K562 (cell line): ENCODE measurements at places on chromosomes 4 and X. TPM values are rescaled to one million over a fixed set of nuclear protein-coding genes. Genes with fewer than 3 reads are reported as not detected.

Gene CPZ
- 1.5 and 1.6 TPM in 2 replicates for total RNA-seq

Gene GUCY1B1
- total RNA-seq = 0.11 TPM in 1 of 2 replicates, not detected in the other

Gene DGAT2L6
- not detected in 2 replicates for total RNA-seq

Gene FAM149A
- total RNA-seq = not detected in 2 replicates

- H3K36me3 ChIP-seq = no peaks in the 10 kb centered on the region
- H3K4me3 ChIP-seq = no peak overlapping the region
- DNase-seq = no peak
- no peaks in the 10 kb centered on the region for H3K27me3 ChIP-seq
- H3K4me1 ChIP-seq = no peaks in the 10 kb centered on the region
- H3K27ac ChIP-seq = no peak overlapping the region
Observed at GRCh38 chr4:175708739-175709138, 103.3 kb downstream of the GPM6A start.

DNA sequence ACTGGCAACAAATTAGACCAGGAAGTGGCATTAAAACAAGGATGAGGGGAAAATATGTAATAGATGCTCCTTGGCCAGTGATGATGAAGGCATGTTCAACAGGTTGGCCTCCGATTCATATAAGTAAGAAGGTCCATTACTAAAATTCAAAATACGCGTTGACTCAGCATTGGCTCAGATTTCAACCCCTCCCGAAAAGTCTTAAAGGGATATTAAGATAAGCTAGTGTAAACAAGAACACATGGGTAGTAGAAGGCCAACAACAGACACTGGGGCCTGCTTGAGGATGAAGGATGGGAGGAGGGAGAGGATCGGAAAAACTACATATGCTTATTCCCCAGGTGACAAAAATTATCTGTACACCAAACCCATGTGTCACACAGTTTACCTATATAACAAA, 19.1 kb upstream of the LAP3 start:
- H3K4me3 ChIP-seq = no peak overlapping the region
- no peak overlapping the region for H3K27ac ChIP-seq
- peaks cover 35% of the 10 kb centered on the region for H3K27me3 ChIP-seq
- H3K4me1 ChIP-seq = peaks cover 2% of the 10 kb centered on the region; the same call in 1 of the 3 replicates
- no peak for DNase-seq

GRCh38 chr4:26402458-26402857, 81.6 kb downstream of the RBPJ start:
- DNase-seq = no peak
- H3K36me3 ChIP-seq = peaks cover 11% of the 10 kb centered on the region
- no peak overlapping the region for H3K27ac ChIP-seq
- no peaks in the 10 kb centered on the region for H3K27me3 ChIP-seq

DNA sequence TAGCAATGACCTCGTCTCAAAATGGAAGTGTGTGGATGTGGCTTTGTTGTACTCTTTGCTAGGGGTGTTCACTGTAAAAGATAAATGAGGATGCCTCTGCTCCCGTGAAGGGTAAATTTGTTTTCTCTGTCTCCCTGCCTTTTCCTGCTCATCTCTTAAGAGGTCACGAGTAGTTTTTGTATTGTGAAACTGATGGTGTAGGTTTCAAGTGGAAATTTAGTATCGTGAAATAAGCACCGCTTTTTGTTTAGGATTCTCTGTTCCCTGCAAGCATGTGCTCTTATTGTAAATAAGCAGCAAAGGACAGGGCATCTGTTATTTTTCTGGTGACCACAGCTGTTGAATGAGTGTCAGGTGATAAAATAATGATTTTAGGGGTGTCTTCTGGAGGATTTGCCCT, 104.6 kb downstream of the PHEX start:
- no peaks in the 10 kb centered on the region for H3K27me3 ChIP-seq
- no peaks in the 10 kb centered on the region for H3K4me1 ChIP-seq
- H3K36me3 ChIP-seq = no peaks in the 10 kb centered on the region
- no peak overlapping the region for H3K4me3 ChIP-seq
- H3K27ac ChIP-seq = no peak overlapping the region

- H3K27ac ChIP-seq = no peak overlapping the region
- H3K4me3 ChIP-seq = no peak overlapping the region
- DNase-seq = no peak
- H3K4me1 ChIP-seq = no peaks in the 10 kb centered on the region; the same call in 2 of the 3 replicates
- H3K27me3 ChIP-seq = no peaks in the 10 kb centered on the region
- no peaks in the 10 kb centered on the region for H3K36me3 ChIP-seq
Observed at GRCh38 chr4:143282211-143282707, 54.4 kb upstream of the GAB1 start.

GRCh38 chrX:137172317-137172948, 138.6 kb upstream of the GPR101 start:
- DNase-seq = no peak
- H3K4me3 ChIP-seq = no peak overlapping the region
- H3K4me1 ChIP-seq = no peaks in the 10 kb centered on the region
- no peak overlapping the region for H3K27ac ChIP-seq

DNA sequence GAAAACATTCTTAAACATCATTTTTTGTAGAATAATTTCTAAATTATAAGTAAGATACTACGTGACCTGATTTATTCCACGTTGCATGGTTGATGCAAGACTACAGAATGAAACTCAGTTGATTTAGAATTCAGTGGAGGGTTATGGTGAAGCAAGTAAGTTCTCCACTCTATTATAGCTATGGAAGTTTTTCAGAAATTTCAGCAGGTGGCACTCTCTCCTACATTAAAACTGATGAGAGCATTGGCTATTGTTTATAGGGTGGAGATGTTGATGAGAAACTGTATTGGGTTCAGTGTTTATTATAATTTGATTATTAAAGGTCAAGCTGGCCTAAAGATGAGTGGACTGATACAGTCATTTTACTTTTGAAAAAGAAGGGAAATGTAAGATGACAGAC, 88.0 kb downstream of the FNIP2 start:
- H3K36me3 ChIP-seq = peaks cover 15% of the 10 kb centered on the region; the same call in 2 of the 3 replicates
- no peaks in the 10 kb centered on the region for H3K4me1 ChIP-seq
- H3K27ac ChIP-seq = no peak overlapping the region
- H3K4me3 ChIP-seq = no peak overlapping the region

- no peak overlapping the region for H3K4me3 ChIP-seq
- no peak overlapping the region for H3K27ac ChIP-seq
- no peaks in the 10 kb centered on the region for H3K27me3 ChIP-seq
- DNase-seq = no peak
- H3K36me3 ChIP-seq = peaks cover 61% of the 10 kb centered on the region; the same call in 2 of the 3 replicates
- H3K4me1 ChIP-seq = peaks cover 15% of the 10 kb centered on the region
Observed at GRCh38 chrX:312621-313331, 5.8 kb downstream of the GTPBP6 start.

DNA sequence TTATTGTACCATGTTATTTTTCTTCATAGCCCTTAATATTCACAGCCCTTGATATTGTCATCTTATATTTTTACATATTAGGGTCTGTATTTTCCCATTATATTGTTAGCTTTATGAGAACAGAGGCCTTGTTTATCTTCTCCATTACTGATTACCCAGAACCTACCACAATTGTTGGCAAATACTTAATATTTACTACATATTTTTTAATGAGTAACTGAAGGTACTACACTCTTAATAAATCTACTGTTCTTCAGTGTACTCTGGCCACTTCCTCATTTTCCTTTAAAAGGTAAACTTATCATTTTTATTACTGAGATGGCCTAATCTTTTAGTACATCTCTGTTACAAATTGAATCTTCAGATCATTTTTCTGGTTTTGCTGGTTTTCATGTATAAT, 133.5 kb downstream of the COL4A5 start:
- no peaks in the 10 kb centered on the region for H3K36me3 ChIP-seq
- no peak overlapping the region for H3K4me3 ChIP-seq
- H3K27me3 ChIP-seq = no peaks in the 10 kb centered on the region

GRCh38 chrX:21529771-21530170, 128.4 kb downstream of the KLHL34 start:
- no peak for DNase-seq
- H3K27me3 ChIP-seq = no peaks in the 10 kb centered on the region
- H3K4me3 ChIP-seq = no peak overlapping the region
- H3K27ac ChIP-seq = no peak overlapping the region
- H3K4me1 ChIP-seq = no peaks in the 10 kb centered on the region

- no peak overlapping the region for H3K4me3 ChIP-seq
- no peaks in the 10 kb centered on the region for H3K27me3 ChIP-seq
- no peaks in the 10 kb centered on the region for H3K36me3 ChIP-seq
- no peak overlapping the region for H3K27ac ChIP-seq
- no peaks in the 10 kb centered on the region for H3K4me1 ChIP-seq
Observed at GRCh38 chr4:13994016-13994415, 366.5 kb upstream of the BOD1L1 start.

DNA sequence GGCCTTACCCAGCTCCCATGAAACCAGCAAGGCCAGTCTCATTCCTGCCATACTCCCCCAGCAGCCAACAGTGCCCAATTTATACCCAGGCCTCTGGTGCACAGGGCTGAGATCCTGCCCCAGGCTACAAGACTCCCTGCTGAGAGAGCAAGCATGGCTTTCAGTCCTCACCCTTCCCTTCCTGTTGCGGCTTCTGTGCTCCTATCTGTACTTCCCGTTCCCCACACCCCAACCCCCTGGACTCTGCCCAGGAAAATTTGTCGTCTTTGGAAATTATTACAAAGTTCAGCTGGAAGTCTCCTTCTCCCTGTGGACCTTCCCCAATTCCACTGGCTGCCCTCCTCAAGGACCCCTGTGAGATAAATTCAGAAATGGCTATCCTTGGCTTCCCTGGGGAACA, 84.1 kb upstream of the GK2 start:
- no peak for DNase-seq
- H3K4me1 ChIP-seq = no peaks in the 10 kb centered on the region; the same call in 2 of the 3 replicates
- no peaks in the 10 kb centered on the region for H3K36me3 ChIP-seq

DNA sequence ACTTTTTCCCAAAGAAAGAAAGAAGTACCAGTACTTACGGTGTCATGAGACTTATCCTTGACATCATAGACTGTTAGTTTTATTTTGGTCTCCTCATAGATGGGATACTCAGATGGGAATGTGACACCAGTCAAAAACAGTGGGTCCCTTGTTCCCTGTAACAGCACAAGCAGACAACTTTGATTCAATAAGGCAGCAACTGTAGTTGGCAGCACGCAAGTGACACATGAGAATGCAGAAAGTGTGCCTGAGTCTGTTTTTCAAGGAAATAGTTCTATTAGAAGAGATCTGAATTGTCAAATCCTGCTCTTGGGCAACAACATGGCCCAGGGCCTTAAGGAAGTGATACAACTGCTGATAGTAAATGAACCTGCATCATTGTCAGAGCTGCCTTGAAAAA, 443.2 kb downstream of the INPP4B start:
- H3K36me3 ChIP-seq = no peaks in the 10 kb centered on the region
- DNase-seq = no peak
- H3K4me3 ChIP-seq = no peak overlapping the region
- no peaks in the 10 kb centered on the region for H3K4me1 ChIP-seq

DNA sequence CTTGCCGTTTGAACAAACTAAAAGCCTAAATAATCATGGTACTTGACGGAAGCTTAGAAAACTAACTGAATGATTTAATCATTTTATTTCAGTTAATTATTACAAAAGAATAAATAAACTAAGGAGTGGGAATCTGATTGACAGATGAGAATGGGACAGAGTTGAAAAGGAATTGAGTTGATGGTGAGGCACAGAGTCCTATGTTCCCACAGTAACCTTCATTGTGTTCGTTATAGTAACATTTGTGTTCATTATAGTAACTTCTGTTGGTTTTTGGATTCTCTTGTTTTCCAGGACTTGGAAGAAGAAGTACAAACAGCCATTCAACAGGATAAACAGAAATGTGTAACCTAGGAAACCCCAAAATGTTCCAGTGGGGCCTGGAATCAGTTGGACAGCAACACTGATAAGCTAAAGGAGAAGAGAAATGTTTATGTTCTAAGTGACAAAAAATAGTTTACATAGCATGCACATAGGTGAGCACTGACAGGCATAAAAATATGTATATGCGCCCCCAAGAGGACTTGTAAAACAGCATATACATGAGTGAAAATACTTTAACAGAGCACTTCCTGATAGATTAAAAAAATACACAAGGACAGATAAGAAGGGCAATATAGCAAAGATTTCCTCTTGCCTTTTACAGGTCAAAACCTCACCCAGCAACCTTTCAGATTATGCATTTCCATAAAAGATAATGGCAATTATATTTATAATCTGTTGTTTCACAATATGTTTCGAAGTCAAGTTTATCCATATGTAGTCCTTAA, 218.6 kb upstream of the HTR2C start:
- DNase-seq = no peak
- no peak overlapping the region for H3K27ac ChIP-seq
- no peaks in the 10 kb centered on the region for H3K4me1 ChIP-seq
- H3K4me3 ChIP-seq = no peak overlapping the region

GRCh38 chr4:7668826-7669225, 234.1 kb upstream of the PSAPL1 start:
- DNase-seq = no peak
- H3K27me3 ChIP-seq = peaks cover 2% of the 10 kb centered on the region; the same call in 2 of the 3 replicates
- no peak overlapping the region for H3K4me3 ChIP-seq
- no peak overlapping the region for H3K27ac ChIP-seq
